ENCODE measurements at places on chromosomes 3 and 15. TPM values are rescaled to one million over a fixed set of nuclear protein-coding genes. Genes with fewer than 3 reads are reported as not detected.

Gene MEX3B
- 5.4 TPM for total RNA-seq

Gene NAALADL2
- total RNA-seq: 0.30 TPM

Gene TMEM202
- total RNA-seq: not detected

Gene NXPE3
- total RNA-seq: 37.5 TPM

Gene ARHGEF26
- 0.08 TPM for total RNA-seq

Gene CCDC39
- not detected for total RNA-seq

Gene SMAD6
- total RNA-seq: 0.59 TPM

Gene IL5RA
- total RNA-seq: 0.99 TPM

Gene ADAMTSL3
- total RNA-seq: not detected

Gene GPR149
- not detected for total RNA-seq

Gene MITF
- not detected for total RNA-seq

Gene SNTN
- total RNA-seq: not detected

Gene EPHB1
- 0.08 TPM for total RNA-seq

Gene REC114
- total RNA-seq: not detected

DNA sequence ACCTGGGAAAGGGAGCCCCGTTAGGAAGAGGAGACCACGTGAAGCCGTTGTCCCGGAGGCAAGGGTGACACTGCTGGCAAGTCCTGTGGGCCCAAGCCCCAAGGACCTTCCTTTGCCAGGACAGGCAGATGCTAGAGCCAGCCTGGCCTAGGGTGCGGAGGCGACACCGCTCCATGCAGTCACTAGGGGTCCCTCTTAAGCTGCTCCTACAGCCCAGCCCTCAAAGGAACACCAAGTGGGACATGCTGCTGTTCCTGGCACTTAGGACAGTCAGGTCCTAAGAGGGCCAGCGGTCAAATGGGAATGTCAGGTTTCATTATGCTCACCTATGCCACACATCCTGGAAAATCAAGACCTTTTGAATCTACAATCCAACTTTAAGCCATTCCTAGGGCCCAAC lies 59.7 kb downstream of the RPN1 start:
- H3K27ac ChIP-seq: no peak overlapping the region
- no peak overlapping the region for H3K4me3 ChIP-seq
- no peaks in the 10 kb centered on the region for H3K36me3 ChIP-seq
- H3K4me1 ChIP-seq: peaks cover 12% of the 10 kb centered on the region
- no peak for DNase-seq
- H3K27me3 ChIP-seq: no peaks in the 10 kb centered on the region

GRCh38 chr15:56052395-56053045 lies 59.1 kb upstream of the NEDD4 start:
- no peak for DNase-seq
- H3K27me3 ChIP-seq: no peaks in the 10 kb centered on the region
- H3K27ac ChIP-seq: no peak overlapping the region
- H3K4me1 ChIP-seq: no peaks in the 10 kb centered on the region
- H3K36me3 ChIP-seq: no peaks in the 10 kb centered on the region
- no peak overlapping the region for H3K4me3 ChIP-seq

DNA sequence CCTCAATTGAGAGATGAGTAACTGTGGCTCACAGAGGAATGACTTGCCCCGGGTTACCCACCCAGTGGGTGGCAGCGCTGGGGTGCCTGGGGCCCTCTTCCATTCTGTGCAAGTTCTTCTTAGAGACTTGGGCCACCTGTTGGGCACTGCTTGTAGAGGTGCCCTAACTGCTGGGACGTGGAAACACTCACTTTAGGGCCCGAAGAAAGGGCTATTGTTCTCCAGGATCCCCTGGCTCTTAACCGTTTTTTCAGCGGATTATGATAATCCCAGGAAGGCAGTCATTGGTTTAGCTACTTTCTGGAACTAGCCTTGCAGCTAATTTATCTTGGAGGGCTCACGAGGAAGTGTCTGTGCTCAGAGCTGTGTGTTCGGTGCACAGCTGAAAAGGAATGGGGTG lies 66.0 kb upstream of the GCNT3 start:
- H3K4me1 ChIP-seq: no peaks in the 10 kb centered on the region
- H3K27ac ChIP-seq: no peak overlapping the region
- no peak overlapping the region for H3K4me3 ChIP-seq
- no peaks in the 10 kb centered on the region for H3K27me3 ChIP-seq

- peaks cover 39% of the 10 kb centered on the region for H3K4me1 ChIP-seq
- H3K27me3 ChIP-seq: no peaks in the 10 kb centered on the region
- DNase-seq: peak; percentile 100
- H3K27ac ChIP-seq: peak overlapping the region; percentile 98
- H3K36me3 ChIP-seq: peaks cover 27% of the 10 kb centered on the region
Observed at GRCh38 chr3:133573054-133573628, 345 bp upstream of the CDV3 start.

GRCh38 chr15:73344056-73344455 lies 24.7 kb downstream of the HCN4 start:
- peaks cover 2% of the 10 kb centered on the region for H3K27me3 ChIP-seq
- H3K36me3 ChIP-seq: no peaks in the 10 kb centered on the region
- H3K4me1 ChIP-seq: no peaks in the 10 kb centered on the region
- H3K27ac ChIP-seq: no peak overlapping the region
- no peak for DNase-seq
- H3K4me3 ChIP-seq: no peak overlapping the region

DNA sequence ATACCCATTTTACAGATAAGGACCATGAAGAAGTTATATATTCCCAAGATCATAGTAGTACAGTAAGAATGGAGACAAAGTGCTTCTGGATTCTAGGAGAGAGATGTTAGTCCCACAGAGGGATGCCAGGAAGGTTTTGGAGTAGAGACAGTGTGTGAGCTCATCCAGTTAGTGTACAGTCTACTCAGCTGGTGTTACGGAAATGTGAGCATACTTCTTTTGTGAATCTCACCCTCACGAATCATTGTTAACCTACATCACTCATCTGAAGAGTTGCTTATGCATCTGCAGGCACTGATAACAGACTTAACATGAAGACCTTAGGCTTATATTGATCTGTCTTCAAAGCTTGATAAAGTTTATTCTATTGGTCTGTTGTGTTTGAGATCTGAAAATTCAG lies 106.6 kb upstream of the PTPRG start:
- no peaks in the 10 kb centered on the region for H3K36me3 ChIP-seq
- no peak for DNase-seq
- H3K27me3 ChIP-seq: no peaks in the 10 kb centered on the region
- H3K4me1 ChIP-seq: no peaks in the 10 kb centered on the region

GRCh38 chr15:47484059-47484458 lies 233.2 kb upstream of the SEMA6D start:
- H3K27ac ChIP-seq: no peak overlapping the region
- no peaks in the 10 kb centered on the region for H3K27me3 ChIP-seq
- no peaks in the 10 kb centered on the region for H3K36me3 ChIP-seq
- H3K4me1 ChIP-seq: no peaks in the 10 kb centered on the region
- no peak overlapping the region for H3K4me3 ChIP-seq

GRCh38 chr3:157107037-157107436 lies 52.9 kb downstream of the CCNL1 start:
- H3K27me3 ChIP-seq: no peaks in the 10 kb centered on the region
- no peaks in the 10 kb centered on the region for H3K36me3 ChIP-seq
- DNase-seq: no peak
- no peak overlapping the region for H3K4me3 ChIP-seq

DNA sequence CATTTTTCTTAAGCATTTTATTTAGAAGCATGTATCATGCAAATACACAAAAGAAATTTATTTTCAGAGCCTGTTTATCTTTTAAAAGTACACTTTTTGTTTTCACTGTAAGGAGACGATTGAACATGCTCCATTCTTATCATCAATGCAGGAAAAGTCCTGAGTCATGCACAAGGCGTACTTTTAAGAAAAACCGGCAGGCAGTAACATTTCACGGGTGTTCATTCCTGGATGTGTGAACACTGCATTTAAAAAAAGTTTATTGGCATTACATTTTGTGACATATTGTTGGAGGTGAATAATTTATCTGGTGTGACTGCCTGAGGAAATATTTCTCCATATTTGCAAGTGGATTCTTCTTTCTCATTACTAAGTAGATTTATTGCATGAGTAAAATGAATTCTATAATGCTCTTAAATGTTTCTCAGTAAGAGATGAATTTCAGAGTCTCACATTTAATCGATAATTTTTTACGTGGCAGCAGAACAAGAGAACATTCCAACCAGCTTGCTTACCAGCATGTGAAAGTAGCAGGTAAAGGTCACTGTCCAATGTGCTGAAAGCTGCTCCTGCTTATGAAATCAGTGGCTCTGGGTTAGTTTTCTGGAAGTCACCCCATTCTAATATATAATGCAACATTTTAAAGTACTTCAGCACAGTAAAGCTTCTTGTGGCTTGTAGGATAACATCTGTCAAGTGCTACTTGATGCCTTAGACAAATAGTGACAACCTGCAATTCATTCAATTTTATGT lies 87.0 kb downstream of the SV2B start:
- no peaks in the 10 kb centered on the region for H3K4me1 ChIP-seq
- H3K27me3 ChIP-seq: peaks cover 35% of the 10 kb centered on the region
- no peak overlapping the region for H3K4me3 ChIP-seq
- H3K27ac ChIP-seq: no peak overlapping the region

DNA sequence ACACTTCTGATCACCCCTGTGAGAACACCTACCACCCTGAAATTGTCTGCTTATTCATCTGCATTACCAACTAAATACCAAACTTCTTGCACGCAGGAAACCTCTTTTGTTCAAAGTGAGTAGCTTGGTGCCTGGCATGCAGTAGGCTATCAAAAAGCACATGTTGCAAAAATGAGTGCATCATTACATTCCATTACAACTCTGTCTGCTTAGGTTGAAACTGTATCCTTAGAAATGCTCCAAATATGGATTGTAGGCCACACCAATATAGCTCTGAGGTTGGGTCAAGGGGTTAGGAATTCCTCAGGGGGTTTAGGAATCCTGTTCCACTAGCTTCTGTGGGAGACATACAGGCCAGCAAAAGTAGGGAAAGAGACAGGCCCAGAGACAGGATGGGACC lies 107.2 kb downstream of the THRB start:
- H3K36me3 ChIP-seq: no peaks in the 10 kb centered on the region
- no peak overlapping the region for H3K4me3 ChIP-seq
- no peak overlapping the region for H3K27ac ChIP-seq
- no peak for DNase-seq

DNA sequence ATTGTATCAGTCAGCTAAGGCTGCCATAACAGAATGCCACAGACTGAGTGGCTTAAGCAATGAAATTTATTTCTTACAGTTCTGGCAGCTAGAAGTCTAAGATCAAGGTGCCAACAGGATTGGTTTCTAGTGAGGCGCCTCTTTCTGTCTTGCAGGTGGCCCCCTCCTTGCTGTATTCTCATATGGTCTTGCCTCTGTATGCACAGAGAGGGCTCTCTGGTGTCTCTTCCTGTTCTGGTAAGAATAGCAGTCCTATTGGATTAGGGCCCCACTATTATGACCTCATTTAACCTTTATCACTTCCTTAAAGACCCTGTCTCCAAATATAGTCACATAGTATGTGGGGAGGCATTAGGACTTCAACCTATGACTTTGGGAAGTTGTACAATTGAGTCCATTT lies 253.9 kb downstream of the EDEM1 start:
- no peak overlapping the region for H3K4me3 ChIP-seq
- H3K36me3 ChIP-seq: no peaks in the 10 kb centered on the region
- no peak overlapping the region for H3K27ac ChIP-seq
- DNase-seq: no peak
- H3K27me3 ChIP-seq: no peaks in the 10 kb centered on the region

DNA sequence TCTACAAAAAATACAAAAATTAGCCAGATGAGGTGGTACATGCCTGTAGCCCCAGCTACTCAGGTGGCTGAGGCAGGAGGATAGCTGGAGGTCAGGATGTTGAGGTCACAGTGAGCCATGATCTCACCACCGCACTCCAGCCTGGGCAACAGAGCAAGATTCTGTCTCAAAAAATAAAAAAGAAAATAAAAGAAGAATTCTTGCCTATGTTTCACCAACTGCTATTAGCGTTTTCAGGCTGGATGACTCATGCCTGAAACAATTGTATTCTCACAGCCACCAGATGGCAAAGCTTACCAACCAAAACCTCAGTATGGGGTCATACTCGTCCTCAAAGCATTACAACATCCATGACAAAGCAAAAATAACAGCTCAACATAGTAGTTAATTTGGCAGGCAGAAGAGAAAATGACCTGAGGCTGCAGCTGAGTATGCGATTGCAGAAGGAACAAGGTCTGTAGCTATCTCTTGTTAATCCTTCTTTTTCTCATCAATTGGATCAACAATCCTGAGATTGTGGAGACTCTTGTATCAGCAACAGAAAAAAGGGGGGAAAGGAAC lies 52.2 kb downstream of the TP53BP1 start:
- no peaks in the 10 kb centered on the region for H3K27me3 ChIP-seq
- no peak overlapping the region for H3K27ac ChIP-seq
- peaks cover 35% of the 10 kb centered on the region for H3K36me3 ChIP-seq
- DNase-seq: peak; percentile 67

- H3K27me3 ChIP-seq: no peaks in the 10 kb centered on the region
- H3K4me1 ChIP-seq: no peaks in the 10 kb centered on the region
- H3K36me3 ChIP-seq: no peaks in the 10 kb centered on the region
Observed at GRCh38 chr15:69288531-69289341, 10.0 kb upstream of the PAQR5 start.

- H3K27me3 ChIP-seq: no peaks in the 10 kb centered on the region
- no peak overlapping the region for H3K4me3 ChIP-seq
- DNase-seq: no peak
- H3K27ac ChIP-seq: no peak overlapping the region
Observed at GRCh38 chr3:194756460-194756779, 70.7 kb downstream of the FAM43A start.

DNA sequence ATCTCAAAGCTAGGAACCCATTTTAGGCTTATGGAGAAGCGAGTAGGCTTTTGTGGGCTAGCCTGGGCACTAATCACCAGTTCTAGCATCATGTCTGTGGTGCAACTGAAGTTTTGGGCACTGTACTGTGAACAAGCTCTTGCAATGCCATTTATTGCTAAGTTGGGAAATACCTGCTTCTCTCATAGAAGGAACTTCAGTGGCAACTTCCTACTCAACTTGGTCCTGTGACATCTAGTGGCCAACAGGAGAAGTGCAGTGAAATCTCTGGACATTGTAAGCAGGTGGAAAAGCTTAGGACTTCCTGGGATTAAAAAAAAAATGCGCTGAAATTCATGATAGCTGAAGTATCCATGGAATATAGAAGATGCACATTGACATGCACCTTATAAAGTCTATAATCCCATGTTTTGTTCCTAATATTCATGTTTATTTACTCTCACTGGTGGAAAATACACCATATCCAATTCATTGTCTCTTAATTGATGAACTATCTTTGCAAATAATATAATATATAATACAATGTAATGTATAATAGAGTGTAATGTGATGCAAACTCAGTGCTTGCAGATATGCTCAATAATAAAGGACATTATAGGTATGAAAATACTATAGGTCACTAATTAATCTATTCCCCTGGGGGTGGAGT lies 6.5 kb upstream of the ALDH1A3 start:
- H3K27ac ChIP-seq: no peak overlapping the region
- H3K4me1 ChIP-seq: no peaks in the 10 kb centered on the region
- peaks cover 15% of the 10 kb centered on the region for H3K27me3 ChIP-seq
- no peak overlapping the region for H3K4me3 ChIP-seq
- H3K36me3 ChIP-seq: no peaks in the 10 kb centered on the region

GRCh38 chr3:105826778-105827634 lies 41.8 kb downstream of the CBLB start:
- DNase-seq: no peak
- H3K36me3 ChIP-seq: peaks cover 14% of the 10 kb centered on the region
- peaks cover 20% of the 10 kb centered on the region for H3K4me1 ChIP-seq
- no peaks in the 10 kb centered on the region for H3K27me3 ChIP-seq

Data from CD4-positive, alpha-beta T cell (primary cell).